ENCODE measurements at places on chromosomes 2 and 18.

- no peak for DNase-seq
Measured at GRCh38 chr2:48205137-48205798, 299.0 kb upstream of the FBXO11 start.

DNA sequence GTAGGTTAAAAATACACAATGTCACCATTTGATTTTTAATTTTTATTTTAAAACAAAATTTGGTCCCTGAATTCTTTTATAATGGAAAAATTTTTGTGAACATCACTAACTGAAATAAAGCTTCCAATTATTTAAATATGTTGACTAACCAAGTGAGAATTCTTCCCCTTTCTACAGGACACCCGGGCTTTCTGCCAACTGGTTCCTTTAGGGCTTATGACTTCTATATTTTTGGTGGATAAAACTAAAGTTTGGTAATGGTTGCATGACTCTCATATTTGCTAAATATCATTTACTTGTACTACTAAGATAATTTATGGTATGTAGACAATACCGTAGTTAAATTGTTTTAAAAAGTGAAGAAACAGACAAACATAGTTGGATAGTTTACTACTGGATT is 291.0 kb upstream of the DOK6 start:
- no peak for DNase-seq

DNA sequence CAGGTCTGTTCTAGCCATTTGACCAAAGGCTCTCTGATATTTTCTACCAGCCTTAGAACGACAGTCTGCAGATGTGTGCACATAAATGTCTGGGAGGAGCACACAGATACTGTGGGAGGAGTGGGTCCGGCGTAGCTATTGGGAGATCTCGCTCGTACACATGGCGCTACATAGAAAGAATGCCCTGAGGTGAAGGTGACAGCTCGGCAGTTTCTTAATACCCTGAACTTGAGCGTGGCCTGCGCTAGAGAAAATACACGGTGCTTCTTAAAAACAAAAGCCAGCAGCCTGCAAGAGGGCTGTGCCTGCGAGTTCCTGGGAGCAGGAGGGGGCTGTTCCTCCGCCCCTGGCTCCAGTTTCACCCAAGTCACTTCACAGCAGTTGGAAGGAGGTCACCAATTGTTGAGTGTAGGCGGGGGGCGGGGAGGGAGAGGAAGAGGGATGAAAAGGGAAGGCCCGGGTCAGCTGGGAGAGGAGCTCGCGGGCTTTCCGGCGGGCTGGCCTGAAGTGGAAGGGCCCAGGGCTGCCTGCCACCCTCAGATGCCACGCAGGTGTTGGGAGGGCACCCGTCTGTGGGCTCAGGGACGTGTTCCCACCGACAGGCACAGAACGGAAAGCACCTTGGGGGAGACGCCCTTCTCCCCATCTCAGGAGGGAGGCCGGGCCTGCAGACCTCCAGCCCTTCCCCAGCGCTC is 124.7 kb upstream of the ZNF516 start:
- DNase-seq = no peak

DNA sequence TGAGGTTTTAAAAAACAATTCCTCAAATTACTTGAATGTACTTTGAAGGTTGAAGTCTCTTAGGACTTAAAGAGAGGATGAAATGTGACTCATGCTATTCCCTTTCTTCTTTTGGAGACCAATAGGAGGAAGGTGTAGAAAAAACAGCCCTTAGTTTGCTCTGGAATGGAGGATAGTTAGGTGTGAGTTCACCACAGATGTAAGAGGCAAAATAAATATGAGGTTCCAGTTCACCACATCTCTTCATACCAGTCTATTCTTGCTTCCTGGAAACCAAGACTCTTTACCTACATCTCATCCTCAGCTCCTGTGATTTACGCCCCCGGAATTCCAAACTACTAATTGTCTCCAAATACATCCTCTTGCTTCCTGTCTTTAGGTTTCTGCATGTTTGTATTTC is 77.5 kb upstream of the TTC21B start:
- DNase-seq = no peak

- no peak for DNase-seq
Measured at GRCh38 chr2:133841900-133842299, 273.6 kb upstream of the NCKAP5 start.

GRCh38 chr2:9086465-9086864 is 83.0 kb upstream of the MBOAT2 start:
- DNase-seq = no peak

DNA sequence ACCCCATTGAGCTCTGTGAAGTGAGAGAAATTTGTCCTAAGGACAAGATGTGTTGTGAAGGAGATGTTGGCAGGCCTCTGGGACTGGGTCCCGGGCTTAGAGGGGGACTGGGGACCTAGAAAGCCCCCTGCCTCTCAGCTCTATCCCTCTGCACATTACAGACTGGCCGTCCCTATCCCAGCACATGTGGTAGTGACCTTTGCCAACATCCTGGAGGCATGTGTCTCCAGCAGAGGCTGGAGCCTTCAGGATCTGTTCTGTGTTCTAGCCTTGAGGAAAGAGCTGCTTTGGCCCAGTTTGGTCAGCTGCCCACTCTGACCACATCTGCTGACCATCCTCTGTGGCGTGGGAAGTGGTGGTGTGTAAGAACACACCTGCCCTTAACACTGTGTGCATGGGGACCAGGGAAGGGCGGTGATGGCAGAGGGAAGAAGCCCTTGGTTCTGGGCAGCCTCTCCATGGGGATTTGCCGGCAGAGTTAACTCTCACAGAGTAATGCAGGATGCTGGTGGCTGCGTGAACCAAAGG is 33.4 kb downstream of the NCK2 start:
- no peak for DNase-seq

- DNase-seq = no peak
Measured at GRCh38 chr2:28406276-28407096, 13.8 kb downstream of the FOSL2 start.
